ENCODE measurements at places on chromosomes 13 and 19. TPM values are rescaled to one million over a fixed set of nuclear protein-coding genes. Genes with fewer than 3 reads are reported as not detected.

DDA1 gene
- 21.6 TPM for total RNA-seq

PLIN4 gene
- total RNA-seq = under 0.01 TPM

SLC6A16 gene
- total RNA-seq = 0.12 TPM

GSX1 gene
- not detected for total RNA-seq

PRKCG gene
- total RNA-seq = 0.12 TPM

CRB3 gene
- total RNA-seq = not detected

ZNF136 gene
- total RNA-seq = 11.3 TPM

GZMM gene
- total RNA-seq = not detected

SIGLECL1 gene
- total RNA-seq = not detected

LRRC4B gene
- total RNA-seq = under 0.01 TPM

Data from hair follicle dermal papilla cell (primary cell).